CD4-positive, alpha-beta memory T cell (primary cell): ENCODE measurements at places on chromosomes 5 and 9. TPM values are rescaled to one million over a fixed set of nuclear protein-coding genes. Genes with fewer than 3 reads are reported as not detected.

The CDO1 gene
- polyA plus RNA-seq, result not detected

The ANKDD1B gene
- polyA plus RNA-seq, result not detected

The FAM163B gene
- not detected for polyA plus RNA-seq

The NREP gene
- polyA plus RNA-seq, result 0.80 TPM

The FCN2 gene
- polyA plus RNA-seq, result not detected

The TDRD7 gene
- 10.1 TPM for polyA plus RNA-seq

The CNTLN gene
- not detected for polyA plus RNA-seq

The FOXD4L5 gene
- not detected for polyA plus RNA-seq

The IFNA13 gene
- not detected for polyA plus RNA-seq

The GABRA1 gene
- polyA plus RNA-seq, result not detected

The SLC4A9 gene
- polyA plus RNA-seq, result not detected

The PCDHAC1 gene
- not detected for polyA plus RNA-seq

The CTSV gene
- polyA plus RNA-seq, result not detected

The SNAPC4 gene
- polyA plus RNA-seq, result 2.1 TPM

The CDH10 gene
- not detected for polyA plus RNA-seq

The ZNF354C gene
- 1.6 TPM for polyA plus RNA-seq

The LCN1 gene
- polyA plus RNA-seq, result not detected

The AGPAT2 gene
- 16.2 TPM for polyA plus RNA-seq

The ARID3C gene
- not detected for polyA plus RNA-seq

The ZBTB34 gene
- polyA plus RNA-seq, result 0.35 TPM

The PDCD1LG2 gene
- 1.1 TPM for polyA plus RNA-seq

The ALG2 gene
- polyA plus RNA-seq, result 36.8 TPM

The BARHL1 gene
- not detected for polyA plus RNA-seq

The HRCT1 gene
- polyA plus RNA-seq, result not detected

The GIN1 gene
- 10.0 TPM for polyA plus RNA-seq

The SLC36A1 gene
- 0.80 TPM for polyA plus RNA-seq

The PCDHA5 gene
- polyA plus RNA-seq, result not detected
